ENCODE measurements at places on chromosomes 5 and 9. TPM values are rescaled to one million over a fixed set of nuclear protein-coding genes. Genes with fewer than 3 reads are reported as not detected.

- DNase-seq = no peak
These were observed 591.9 kb downstream of the SEMA5A start for GRCh38 chr5:8953911-8954438.

Gene HAVCR1
- polyA plus RNA-seq = 1.5 TPM

DNA sequence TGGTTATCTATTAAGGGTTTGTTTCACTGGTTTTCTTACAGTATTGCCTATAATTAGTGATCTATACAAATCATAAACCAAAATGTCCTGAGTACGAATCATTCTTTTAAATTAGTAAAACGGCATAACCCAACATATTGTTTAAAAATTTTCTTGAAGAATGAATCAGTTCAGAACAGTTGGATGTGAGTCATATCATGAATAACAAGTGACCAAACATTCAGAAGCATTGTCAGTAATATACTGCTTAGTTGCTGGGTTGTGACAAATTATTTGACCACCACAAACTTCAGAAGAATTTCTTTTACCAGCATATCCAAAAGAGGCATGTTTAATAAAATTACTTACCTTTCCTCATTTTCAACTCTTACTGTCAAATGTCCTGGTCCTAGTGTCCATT lies 111.2 kb downstream of the UNC13B start:
- no peak for DNase-seq

Gene PCSK5
- 6.3 TPM for polyA plus RNA-seq

Measured in right lung (tissue), 10 donors.